Activated T-helper 1 cell treated with anti-CD3 and anti-CD28 coated beads, Interleukin-12 subunit alpha, Interleukin-12 subunit beta, Interleukin-2, Interleukin-4 antibody, amounts not matched to agents 30 ng/mL and 10 ng/mL and 1 ng/mL, durations not matched to agents 14 hours and 24 hours and 36 hours (primary cell): ENCODE measurements at places on chromosomes 5 and 9.
A peak's percentile ranks its signal among the peaks of the same experiment; 100 is the strongest.

DNA sequence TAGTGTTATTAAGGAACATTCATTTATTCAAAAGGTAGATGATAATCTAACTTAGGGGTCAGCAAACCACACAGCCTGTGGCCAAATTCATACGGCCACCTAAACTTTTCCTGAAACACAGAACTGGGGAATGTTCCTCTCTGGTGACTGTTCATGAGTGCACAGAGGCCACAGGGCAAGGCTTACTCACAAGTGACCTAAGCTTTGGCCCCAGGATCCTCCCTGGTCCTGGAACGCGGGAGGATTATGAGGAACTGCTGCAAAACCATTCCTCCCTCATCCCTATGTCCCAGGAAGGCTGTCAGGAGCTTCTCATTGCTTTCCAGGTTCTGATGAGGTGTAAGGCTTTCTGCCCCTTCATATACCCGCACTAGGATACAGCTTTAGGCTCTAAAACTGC lies 397.6 kb downstream of the SEMA5A start:
- no peak for DNase-seq

DNA sequence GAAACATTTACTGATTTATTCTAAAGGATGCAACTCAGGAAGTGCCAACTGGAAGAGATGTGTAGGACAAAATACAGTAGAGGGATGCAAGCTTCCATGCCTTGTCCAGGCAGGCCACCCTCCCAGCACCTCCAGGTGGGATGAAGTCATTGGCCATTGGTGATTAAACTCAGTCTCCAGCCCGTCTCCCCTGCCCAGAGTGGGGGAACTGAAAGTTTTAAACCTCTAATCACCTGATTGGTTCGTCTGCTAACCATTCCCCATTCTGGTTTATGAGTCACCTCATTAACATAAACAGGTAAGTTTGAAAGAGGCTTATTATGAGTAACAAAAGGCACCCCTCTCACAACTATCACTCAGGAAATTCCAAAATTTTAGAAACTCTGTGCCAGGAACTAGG lies 8.1 kb downstream of the TNFAIP8 start:
- DNase-seq: no peak

DNA sequence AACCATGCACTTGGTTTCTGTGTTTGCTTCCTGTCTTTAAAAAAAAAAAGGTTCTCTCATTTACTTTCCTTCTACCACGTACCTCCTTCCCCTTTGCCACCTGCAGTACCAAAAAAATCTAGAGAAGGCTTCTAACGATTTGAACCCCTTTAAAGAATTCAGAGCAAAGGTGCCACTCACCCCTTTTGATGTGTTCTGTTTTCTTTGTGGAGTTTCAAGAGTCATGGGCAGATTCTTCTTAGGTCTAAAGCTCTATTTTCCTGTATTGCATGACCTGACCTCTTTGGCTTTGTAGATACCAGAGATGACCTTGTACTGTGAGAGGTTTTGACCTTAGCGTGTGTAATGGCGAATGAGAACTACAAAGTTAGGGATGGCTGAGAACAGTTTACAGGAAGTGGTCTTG lies 29.0 kb downstream of the TXNDC8 start:
- DNase-seq: no peak

- DNase-seq: no peak
These were observed at the start of gene SEMA5A for GRCh38 chr5:9545992-9546851. TSS of gene SEMA5A (minus strand) at chr5:9546075. CDS start at chr5:9379946, 166,129 bp downstream.

- no peak for DNase-seq
These were observed at the start of gene HRCT1 for GRCh38 chr9:35905912-35906679. TSS of gene HRCT1 (plus strand) at chr9:35906202. CDS start at chr9:35906288, 86 bp downstream.

- DNase-seq: no peak
These were observed 75.4 kb downstream of the EMB start for GRCh38 chr5:50365426-50366251.

GRCh38 chr5:151799407-151799806 lies 27.7 kb downstream of the G3BP1 start:
- no peak for DNase-seq

GRCh38 chr9:116308076-116308475 lies 154.5 kb downstream of the PAPPA start:
- DNase-seq: no peak

DNA sequence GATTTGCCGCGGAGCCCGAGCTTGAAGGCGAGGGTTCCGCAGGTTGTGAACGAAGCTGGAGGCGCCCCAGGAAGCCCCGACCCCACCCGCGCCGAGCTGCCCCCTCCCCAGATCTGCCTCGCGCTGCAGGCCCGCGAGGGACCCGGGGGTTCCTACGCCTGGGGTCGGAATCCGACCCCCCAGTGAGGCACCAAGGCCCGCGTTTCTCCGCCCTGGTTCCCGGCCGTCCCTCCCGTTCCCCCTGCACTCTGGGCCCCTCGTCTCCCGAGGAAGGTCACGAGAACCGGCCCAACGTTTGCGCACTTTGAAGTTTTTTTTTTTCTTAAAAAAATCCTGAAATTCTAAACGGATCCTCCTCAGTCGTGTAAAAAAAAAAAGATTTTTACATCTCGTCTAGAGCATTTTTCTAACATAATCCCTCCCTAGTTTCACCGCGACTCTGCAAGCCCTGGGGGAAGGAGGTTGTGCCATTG lies 880 bp upstream of the GFPT2 start:
- DNase-seq: no peak

DNA sequence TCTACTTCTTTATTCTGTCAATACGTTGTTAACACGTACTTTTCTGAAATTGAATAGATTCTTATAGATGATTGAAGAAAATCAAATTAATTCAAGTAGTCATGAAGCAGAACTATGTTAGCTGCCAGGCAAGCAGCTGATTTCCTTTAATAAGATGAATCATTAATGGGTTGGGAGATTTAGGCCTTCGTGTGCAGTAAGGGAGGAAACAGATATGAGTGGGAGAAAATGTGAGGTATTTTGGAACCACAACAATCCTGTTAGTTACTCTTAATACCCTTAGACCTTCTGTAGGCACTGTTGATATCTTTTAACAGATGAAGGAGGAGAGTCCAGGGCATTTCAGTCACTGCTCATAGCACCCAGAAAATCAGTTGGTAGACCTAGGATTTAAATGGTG lies 121.0 kb downstream of the AOPEP start:
- DNase-seq: no peak

GRCh38 chr9:92138157-92138959 lies 23.1 kb upstream of the SPTLC1 start:
- DNase-seq: peak; percentile 62

DNA sequence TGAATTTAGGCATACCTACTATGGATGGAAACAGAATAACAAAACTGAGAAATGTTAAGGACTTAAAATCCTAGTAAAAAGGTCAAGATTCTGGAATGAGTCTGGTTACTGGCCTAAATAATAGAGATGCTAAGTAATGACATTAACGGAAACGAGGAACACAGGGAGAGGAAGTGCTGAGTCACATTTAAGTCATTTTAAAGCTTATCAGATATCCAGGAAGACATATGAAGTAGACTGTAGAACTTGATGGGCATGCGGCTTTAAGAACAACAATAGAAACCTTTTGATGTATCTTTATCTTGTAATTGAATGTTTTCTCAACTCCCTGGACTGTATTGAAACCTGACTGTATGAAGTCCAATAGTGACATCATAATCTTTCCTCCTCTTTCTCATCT lies 1251.4 kb upstream of the CDH6 start:
- no peak for DNase-seq

- no peak for DNase-seq
These were observed 416.0 kb downstream of the MAN2A1 start for GRCh38 chr5:110105692-110106091.

GRCh38 chr5:143495821-143496275 lies 92.4 kb upstream of the NR3C1 start:
- DNase-seq: no peak

- DNase-seq: no peak
These were observed 78.4 kb downstream of the SLC38A9 start for GRCh38 chr5:55633574-55634208.
